Testis (tissue), 5 donors: ENCODE measurements at places on chromosomes 16 and 17. TPM values are rescaled to one million over a fixed set of nuclear protein-coding genes. Genes with fewer than 3 reads are reported as not detected.

DNA sequence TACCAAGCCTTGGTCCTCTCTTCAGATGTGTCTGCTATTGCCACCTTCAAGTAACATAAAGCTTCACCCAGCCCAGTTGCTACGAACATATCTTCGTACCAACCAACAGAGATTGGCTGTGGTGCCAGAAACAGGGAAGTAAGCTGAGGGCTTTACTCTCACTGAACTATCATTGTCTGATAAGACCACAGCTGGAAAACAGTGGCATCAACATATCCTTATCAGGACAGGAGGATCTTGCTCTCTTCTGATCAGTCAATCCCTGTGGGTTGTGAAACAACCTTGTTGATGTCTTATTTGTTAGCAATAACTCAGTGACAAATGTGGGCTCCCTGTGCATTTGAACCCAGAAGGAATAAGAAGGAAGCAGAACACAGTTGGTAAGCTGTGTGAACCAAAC lies 446.3 kb upstream of the MAF start:
- DNase-seq: no peak

Gene SLFN14
- 0.55 TPM for total RNA-seq

Gene CA5A
- total RNA-seq: not detected

Gene NPIPB13
- total RNA-seq: 11.0 TPM

Gene ABCA10
- 13.6 TPM for total RNA-seq

DNA sequence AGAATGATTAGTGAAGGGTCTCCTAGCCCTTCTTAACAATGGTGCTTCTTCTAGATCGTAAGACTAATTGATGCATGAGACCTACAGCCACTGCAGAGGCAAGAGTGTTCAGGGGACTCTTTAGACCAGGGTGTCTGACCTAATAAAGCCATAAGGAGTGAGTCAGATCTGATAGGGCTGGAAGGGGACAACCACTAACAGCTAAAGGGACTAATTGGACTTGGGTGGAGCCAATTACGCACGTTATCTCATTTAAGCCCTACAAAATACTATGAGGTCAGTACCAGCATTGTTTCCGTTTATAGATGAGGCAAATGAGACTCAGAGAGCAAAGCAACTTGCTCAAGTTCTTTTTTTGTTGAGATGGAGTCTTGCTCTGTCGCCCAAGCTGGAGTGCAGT lies 14.5 kb upstream of the RNF222 start:
- no peak for DNase-seq

DNA sequence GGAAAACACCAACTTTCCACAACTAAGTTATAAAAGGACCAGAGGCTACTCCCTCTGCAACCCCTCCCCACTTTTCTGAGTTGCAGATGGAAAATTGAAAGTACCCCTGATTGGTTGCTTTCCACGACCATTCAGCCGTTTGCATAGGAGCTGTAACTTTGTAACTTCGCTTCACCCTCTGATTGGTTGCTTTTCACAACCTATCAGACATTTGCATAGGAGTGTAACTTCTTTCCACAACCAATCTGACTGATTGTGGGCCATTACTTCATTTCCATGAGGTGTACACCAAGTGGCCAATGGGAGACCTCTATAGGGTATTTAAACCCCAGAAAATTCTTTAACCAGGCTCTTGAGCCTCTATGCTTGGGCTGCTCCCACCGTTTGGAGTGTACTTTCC lies 644.1 kb downstream of the WWOX start:
- DNase-seq: no peak

Gene UBE2I
- total RNA-seq: 116 TPM

Gene RCVRN
- 0.50 TPM for total RNA-seq

Gene C17orf100
- 6.9 TPM for total RNA-seq

DNA sequence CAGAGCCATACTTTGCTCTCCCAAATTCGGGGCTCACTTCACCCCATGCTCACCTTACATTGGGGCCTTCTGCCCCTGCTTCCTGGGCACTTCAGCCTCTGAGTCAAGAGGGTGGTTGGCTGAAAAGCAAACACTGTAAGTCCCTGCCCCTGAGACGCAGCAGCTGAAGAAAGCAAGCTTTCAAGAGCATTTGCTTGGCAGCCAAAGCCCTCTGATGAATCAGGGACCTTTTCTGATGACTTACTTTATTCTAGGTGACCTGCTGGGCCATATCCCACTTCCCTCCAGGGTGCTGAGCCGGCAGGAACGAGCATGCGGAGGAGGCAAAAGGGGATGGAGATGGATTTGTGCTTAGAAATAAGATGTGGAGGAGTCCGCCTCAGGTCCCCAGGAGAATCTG lies 147.0 kb upstream of the TNRC6C start:
- DNase-seq: no peak

Gene CYB5B
- total RNA-seq: 65.8 TPM

DNA sequence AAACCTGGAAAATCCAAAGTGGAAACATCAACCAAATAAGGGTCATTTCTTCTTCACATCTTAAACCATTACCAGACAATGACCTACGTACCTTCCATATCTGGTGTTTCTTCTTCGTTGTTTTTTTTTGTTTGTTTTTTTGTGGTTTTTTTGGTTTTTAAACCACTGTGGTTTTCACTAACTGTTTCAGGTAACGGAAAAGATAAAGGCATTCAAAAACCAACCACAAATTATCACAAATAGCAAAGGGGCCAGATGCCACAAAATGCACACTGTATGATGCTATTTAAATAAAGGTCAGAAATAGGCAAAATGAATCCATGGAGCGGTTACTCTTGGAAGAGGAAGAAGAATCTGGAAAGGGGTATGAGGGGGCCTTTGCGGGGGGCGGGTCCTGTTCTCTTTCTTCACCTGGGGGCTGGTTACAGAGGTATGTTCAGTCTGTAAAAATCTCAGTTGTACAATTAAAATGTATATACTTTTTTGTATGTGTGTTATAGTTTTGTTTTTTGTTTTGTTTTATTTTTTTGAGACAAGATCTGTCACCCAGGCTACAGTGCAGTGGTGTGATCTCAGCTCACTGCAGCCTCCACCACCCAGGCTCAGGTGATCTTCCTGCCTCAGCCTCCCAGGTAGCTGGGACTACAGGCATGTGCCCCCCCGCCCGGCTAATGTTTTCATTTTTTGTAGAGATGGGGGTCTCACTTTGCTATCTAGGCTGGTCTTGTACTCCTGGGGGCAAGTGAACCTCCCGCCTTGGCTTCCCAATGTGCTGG lies 29.6 kb downstream of the LITAF start:
- no peak for DNase-seq
